ENCODE measurements at places on chromosomes 3 and 15. TPM values are rescaled to one million over a fixed set of nuclear protein-coding genes. Genes with fewer than 3 reads are reported as not detected.

The ADPGK gene
- 39.0 TPM for total RNA-seq

The PRTG gene
- total RNA-seq = 26.7 TPM

The TMEM108 gene
- 0.11 TPM for total RNA-seq

The CFAP44 gene
- total RNA-seq = 7.5 TPM

The CCDC39 gene
- not detected for total RNA-seq

The GOLGA8A gene
- total RNA-seq = 11.4 TPM

The SEMA5B gene
- not detected for total RNA-seq

The TICRR gene
- total RNA-seq = 2.7 TPM

The CD96 gene
- total RNA-seq = not detected

The UQCRC1 gene
- total RNA-seq = 380 TPM

The UBAP1L gene
- 2.1 TPM for total RNA-seq

The CPEB1 gene
- total RNA-seq = not detected

The KCNMB2 gene
- total RNA-seq = not detected

The GRAMD1C gene
- total RNA-seq = 1.6 TPM

The STARD5 gene
- 5.7 TPM for total RNA-seq

The CCR1 gene
- total RNA-seq = not detected

The GLDN gene
- not detected for total RNA-seq

All from placental epithelial cell (primary cell).